Uterus (tissue), 4 donors: ENCODE measurements at places on chromosomes 16 and 17. TPM values are rescaled to one million over a fixed set of nuclear protein-coding genes. Genes with fewer than 3 reads are reported as not detected.

DNA sequence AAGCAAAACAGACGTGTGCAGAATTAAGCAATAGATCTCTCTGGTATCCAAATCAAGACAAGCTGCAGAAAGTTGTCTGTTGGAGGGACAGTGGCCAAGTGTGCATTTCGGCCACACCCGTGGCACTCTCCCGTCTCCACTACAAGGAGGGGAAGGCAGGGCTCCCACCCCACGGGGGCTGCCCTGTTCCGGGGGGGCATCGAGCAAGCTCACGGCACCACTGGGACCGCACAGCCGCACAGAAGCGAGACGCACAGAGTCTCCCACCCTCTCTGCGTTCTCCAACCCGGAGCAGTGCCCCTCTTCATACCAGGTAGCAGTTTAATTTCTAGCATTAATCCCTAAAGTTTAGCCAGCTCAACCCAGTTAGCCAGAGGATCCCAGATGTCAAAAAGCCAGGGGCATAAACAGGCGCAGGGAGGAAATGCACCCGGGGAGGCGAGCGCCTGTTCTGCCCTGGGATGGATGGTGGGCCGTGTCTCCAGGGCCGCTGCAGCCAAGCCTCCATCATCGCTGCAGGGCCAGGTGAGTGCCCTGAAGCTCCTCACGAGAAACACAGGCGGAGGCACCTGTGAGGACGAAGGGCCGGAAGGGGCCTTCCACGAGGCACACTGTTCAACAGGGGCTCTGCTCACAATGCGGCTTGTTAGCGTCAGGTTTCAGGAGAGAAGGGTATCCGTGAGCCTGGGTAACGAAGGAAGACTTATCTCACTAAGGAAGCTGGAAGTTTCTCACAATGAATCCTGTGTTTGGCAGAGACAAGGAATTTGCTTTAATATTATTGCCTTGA lies 42.1 kb upstream of the METRNL start:
- DNase-seq: no peak

GRCh38 chr16:19482291-19482690 lies 39.6 kb downstream of the GDE1 start:
- DNase-seq: no peak

- no peak for DNase-seq
Measured at GRCh38 chr17:50911890-50912289, 45.7 kb upstream of the TOB1 start.

GRCh38 chr17:42563543-42563942 lies 1.6 kb downstream of the COASY start:
- no peak for DNase-seq

GRCh38 chr16:56848029-56848936 lies 16.7 kb upstream of the SLC12A3 start:
- peak; percentile 41 for DNase-seq

DNA sequence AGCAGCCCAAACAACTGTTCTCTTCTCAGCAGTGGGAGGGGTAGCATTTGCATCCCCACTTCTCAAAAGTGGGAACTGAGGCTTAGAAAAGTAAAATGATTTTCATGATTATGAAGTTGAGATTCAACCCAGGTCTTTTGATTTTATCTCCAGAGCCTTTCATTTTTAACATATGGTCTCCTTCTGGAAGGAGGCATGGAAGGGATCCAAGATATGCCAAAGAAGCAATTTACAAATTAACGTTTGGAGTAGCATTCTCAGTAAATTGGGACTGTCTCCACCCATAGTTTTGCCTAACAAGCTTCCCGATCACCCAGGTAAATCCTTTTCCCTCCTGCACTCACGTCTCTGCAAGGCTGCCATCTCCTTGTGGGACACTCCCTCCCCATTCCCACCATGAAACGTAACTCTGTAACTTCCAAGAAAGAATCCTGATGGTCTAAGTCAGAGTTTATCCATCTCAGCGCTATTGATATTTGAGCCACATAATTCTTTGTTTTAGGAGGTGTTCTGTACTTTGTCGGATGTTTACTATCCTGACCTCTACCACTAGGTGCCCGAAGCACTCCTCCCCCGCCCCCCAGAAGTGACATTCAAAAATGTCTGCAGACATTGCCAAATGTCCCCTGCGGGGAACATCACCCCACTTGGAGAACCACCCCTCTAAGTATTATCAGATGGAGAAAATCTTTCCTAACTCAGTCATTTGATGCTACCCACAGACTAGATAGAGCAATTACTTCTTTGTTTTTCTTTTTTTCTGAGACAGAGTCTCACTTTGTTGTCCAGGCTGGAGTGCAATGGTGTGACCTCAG lies 32.9 kb upstream of the NFAT5 start:
- DNase-seq: no peak

GRCh38 chr16:56835320-56835719 lies 29.7 kb upstream of the SLC12A3 start:
- DNase-seq: no peak

- DNase-seq: no peak
Measured at GRCh38 chr17:31917065-31917529, 15.6 kb upstream of the UTP6 start.

DNA sequence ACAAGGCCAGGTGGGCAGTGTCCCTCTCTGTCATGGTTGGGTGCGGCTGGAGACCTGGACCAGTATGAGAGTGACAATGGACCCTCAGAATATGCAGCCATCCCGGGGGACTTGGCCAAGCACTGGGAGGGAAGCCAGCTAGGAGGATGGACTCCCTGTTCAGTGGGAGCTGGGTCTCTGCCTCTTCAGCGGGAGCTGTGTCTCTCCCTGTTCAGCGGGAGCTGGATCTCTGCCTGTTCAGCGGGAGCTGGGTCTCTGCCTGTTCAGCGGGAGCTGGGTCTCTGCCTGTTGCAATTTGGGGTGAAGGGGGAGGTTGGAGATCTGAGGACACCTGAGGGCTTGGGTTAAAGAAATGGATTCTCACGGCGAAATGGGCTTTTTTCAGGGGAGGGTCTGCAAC lies 3.8 kb upstream of the PRSS33 start:
- DNase-seq: no peak

DNA sequence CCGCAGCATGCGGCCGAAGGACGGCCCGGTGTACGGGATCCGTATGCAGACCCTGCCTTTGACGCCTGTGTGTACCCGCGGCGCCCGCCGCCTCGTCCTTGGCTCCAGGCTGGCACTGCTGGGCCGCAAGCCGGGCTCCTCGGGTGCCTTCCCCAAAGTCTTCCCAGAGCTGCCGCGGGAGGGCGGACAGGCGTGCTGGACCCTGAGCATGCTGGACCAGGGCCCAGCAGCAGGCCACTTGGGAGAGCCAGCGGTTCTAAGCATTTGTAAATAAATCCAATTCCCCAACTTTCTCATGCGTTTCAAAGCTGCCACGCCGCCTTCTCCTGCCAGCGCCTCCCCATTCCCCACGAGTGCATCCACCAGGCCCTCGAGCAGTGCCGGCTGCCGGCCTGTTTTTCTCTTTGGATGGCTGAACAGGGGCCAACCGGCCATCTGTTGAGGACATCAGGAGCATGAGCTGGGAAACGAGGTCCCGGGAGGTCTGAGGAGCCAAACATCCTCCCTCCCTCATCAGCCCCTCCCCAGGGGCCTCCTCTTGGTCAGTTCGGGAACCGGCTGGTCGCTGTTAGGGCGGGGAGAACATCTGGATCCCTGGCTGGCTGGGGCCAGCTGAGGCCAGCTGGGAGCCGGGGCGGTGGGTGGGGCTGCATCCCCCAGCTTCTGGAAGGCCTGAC lies 20.5 kb upstream of the PABPN1L start:
- peak; percentile 76 for DNase-seq

- DNase-seq: peak; percentile 27
Measured at GRCh38 chr17:47708312-47708863, 14.4 kb downstream of the TBKBP1 start.

DNA sequence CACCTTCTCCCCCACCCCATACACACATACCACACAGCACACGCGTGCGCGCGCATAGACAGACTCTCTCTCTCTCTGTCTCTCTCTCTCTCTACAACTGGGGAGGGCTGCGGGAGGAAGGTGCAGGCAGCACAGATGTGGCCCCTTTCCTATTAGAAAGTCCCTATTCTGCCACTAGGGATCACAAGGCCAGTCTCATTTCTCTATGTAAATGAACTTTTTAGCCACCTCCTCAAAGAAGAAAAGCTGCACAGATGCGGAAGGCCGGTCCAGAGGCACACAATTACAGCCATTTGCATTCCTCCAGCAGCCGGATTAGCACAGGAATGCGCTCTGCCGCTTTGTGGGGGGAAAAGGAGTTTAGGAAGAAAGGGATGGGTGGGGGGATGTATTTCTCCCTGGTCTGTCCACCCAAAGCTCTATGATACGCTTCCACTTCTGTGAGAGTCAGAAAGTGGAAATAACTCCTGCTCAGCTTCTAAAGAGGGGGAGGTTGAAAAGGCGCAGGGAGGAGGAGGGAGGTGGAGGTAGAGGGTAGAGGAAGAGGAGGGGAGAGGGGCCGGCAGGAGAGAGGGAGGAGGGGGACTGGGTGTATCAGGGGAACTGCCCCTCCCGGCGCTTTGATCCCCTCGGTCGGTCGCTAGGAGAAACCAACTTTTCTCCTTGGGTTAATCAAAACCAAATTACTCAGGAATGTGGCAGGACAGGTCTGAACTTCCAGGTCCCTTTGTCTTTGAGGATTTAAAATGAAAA lies 11.7 kb downstream of the ZFHX3 start:
- DNase-seq: no peak

The TNFSF12 gene
- 39.7 TPM for total RNA-seq

The SCN4A gene
- total RNA-seq: 0.24 TPM

The B3GNT9 gene
- total RNA-seq: 15.5 TPM

The MYH2 gene
- not detected for total RNA-seq

The RHBDL3 gene
- total RNA-seq: 0.29 TPM
